Stimulated activated CD8-positive, alpha-beta memory T cell treated with anti-CD3 and anti-CD28 coated beads, Interleukin-7, amount 100 ng/mL, for 48 hours (primary cell): ENCODE measurements at places on chromosomes 11 and 22.

DNA sequence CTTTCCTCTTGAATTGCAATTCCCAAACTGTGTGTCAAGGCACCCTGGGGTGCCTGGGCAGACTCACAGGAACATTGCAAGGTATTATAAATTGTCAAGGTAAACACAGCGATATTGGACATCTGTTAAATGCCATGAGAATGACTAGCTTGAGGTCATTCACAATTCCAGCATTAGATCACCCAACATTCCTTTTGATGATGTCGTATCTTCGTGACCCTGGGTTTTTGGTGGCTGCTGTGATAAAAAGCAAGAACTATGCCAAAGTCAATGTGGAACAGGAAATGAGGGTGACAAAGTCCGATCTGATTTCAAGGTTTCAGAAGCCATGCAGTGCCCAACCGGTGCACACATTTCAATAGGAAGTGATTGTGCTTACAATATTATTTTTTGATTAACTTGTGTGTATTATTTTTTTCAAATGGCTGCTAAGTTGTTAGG is 458.4 kb downstream of the MIAT start:
- no peak for DNase-seq

DNA sequence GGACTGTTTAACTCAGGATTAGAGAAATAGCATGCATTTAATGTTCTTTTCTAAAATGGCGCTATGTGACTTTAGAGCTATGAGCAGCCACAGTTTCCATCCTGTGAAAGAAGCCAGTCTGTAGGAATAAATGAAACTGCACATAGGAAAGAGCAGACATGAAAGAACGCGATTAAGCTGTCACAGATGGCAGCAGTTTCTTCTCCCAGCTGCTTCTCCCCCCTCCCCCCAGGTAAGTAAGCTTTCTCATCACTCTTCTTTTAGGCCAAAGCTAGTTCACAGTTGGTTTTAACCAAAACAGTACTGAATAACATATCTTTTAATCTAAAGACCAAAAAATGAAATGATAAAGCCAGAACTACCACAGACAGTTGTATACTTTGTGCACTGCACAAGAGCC is 266.4 kb downstream of the KCNA4 start:
- DNase-seq, result no peak

- no peak for DNase-seq
Observed at GRCh38 chr11:27477831-27478230, 5.2 kb upstream of the LGR4 start.

- DNase-seq, result no peak
Observed at GRCh38 chr11:115682101-115682500, 177.9 kb upstream of the CADM1 start.

GRCh38 chr11:64759722-64760719 is at the start of gene PYGM:
Gene PYGM (minus strand): TSS chr11:64759974. CDS start chr11:64759898, 76 bp downstream.
- DNase-seq, result no peak

DNA sequence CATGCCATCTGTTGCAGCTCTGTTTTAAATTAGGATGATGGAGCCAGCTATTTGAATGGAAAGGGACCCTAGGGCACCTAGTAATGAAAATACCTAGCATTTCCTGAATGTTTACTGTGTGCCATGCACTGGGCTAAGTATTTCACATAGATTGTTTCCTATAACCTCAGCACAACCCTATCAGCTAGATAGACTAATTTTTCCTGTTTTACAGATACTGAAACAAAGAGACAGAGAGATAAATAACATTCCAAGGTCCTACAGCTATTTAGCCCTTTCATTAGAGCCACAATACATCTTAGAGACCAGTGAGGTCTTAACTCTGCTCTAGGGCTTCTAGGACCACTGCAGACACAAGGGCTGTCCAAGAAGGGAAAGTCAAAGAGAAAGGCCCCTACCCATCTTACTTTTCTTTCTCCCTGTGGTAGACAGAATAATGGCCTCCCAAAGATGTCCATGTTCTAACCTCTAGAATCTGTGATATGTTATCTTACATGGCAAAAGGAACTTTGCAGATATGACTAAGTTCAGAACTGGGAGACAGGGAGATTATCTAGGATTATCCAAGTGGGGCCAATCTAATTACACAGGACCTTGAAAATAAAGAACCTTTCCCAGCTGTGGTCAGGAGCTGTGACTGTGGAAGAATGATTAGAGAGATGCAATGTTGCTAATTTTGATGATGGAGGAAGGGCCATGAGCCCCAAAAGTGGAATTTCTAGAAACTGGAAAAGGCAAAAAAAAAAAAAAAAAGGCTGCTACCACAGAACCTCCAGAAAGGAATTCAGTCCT is 157.0 kb downstream of the CCDC34 start:
- DNase-seq, result no peak

- DNase-seq, result no peak
Observed at GRCh38 chr11:61868571-61869428, 22.5 kb downstream of the FADS3 start.

- DNase-seq, result no peak
Observed at GRCh38 chr11:84691830-84692229, 935.3 kb downstream of the DLG2 start.

DNA sequence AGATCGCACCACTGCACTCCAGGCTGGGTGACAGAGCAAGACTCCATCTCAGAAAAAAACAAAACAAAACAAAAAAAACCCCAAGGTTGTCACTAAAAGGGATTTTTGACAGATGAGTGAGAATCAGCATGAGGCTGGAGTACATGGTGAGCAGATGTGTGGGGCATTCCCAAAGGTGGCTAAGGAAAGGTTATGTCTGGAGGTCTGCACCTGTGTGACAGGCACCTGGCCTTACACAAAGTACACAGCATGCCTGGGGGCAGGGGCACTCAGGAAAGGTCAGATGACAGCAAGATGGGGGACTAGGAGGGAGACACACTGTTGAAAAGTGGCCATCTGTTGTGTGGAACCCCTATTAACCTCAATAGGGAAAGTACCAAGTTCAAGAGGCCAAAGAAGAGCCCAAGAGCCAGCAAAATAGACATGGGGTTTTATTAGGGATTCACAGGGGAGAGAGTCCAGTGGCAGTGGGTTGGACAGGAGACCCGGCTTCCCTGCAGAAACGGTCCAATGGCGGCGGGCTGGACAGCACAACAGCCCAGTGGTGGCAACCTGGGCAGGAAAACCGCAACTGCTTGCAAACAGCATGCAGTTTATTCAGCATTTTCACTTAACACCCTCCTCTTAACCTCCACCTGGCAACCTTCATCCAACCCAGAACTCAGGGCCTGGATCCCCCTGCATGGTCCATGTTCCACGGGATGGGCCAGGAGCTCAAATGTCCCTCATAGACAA is 101.1 kb downstream of the MICAL2 start:
- DNase-seq, result no peak

GRCh38 chr22:36781656-36782627 is 6.0 kb upstream of the IFT27 start:
- peak; percentile 75 for DNase-seq

DNA sequence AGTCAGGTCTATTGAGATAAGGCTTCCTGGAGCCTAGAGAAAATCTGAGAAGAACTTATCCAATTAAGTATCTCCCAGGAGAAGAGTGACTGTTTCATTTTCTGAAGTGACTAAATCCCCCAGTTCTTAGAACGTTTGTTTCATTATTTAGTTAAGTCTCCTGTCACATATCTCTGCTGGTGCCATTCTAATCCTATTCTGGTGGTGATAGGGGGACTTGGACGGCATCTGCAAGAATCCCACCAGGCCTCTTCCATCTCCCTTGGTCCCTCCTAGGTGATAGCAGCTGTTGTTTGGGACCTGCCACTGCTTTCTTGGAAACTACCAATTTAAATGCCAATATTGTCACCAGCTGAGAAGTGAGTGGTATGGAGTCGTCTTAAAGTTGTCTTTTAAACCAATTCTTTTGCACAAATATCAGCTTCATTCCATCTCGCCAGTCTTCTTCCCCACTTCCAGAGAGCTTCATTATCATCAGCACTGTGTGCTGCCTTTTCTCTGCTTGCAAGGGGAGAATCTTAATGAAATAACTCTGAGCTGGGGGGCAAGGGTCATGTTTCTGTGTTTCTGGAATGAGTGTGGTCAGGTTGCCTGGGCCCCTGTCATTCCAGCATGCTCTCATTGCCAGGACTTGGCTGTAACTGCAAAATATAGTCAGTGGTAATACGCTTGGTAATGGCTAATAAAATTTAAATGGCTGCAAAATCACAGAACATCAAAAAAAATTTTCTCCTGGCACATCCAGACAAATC is 104.8 kb downstream of the LDLRAD3 start:
- no peak for DNase-seq

GRCh38 chr11:10504490-10504889 is 36.5 kb downstream of the RNF141 start:
- DNase-seq, result no peak

DNA sequence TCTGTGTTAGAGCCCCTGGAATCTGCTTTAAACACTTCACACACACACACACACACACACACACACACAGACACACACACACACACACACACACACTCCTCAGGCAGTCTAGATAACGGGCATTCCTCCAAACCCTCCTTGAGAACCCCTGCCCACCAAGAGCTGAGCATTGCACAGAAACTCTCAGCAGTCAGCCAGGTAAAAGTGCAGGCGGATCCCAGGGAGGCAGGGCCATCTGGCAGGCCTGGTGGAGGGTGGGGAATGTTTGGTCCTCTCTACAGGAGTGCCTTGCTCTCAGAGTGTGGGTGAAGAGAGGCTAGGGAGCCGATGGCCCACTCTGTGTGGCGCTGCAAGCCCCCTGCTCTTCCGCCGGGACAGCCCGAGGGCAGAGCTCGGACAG is 190.2 kb downstream of the BUD13 start:
- no peak for DNase-seq

DNA sequence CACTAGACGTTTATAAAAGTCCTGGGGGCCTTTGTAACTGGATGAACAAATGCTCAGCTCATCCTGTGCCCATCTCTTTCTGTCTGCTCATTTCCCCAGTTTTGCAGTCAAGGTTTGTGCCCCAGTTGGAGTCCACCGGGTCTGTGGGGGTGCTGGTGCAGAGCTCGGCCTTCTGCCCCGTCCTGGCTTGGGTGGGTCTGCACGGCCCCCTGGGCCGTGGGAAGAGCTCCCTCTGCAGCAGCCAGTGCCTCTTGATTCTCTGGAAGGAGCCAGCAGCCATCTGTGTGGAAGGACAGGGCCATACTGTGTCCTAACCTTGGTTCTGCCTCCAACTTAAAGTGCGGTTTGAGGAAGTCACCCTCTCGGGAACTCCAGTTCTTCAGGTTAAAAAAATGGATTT is 140.2 kb downstream of the NTM start:
- no peak for DNase-seq
